Right kidney (tissue), 9 donors: ENCODE measurements at places on chromosomes 12 and 14.
A peak's percentile ranks its signal among the peaks of the same experiment; 100 is the strongest.

GRCh38 chr14:103803661-103804060, 43.7 kb downstream of the PPP1R13B start:
- no peak for DNase-seq

DNA sequence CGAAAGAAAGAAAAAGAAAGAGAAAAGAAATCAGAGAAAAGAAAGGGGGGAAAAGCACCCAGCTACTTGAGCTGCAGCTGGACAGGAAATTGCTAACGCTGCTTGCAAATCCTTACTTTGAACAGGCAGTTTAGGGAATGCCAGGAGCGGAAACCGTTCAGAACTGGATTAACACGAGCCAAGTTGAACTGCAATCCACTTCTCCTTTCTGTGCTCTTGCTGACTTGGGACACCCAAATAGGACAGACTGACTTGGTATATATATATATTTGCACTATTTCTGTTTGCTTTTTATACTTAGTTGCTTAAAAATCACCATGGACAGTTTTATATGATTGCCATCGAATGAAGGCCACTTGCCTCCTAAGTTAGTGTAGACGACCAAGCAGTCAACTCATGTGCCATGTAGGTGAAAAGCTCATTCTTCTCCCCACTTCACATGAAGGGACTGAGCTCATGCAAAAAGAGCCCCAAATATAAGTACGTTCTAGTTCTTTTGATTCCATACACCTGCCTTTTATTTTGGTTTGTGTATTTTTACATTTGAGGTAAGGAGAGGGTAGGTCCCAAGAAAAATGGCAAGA, 5.5 kb downstream of the DUSP6 start:
- DNase-seq = no peak

- no peak for DNase-seq
Measured at GRCh38 chr12:77163074-77164038, 98.0 kb upstream of the E2F7 start.

- no peak for DNase-seq
Measured at GRCh38 chr12:71300772-71301675, 138.6 kb upstream of the LGR5 start.

DNA sequence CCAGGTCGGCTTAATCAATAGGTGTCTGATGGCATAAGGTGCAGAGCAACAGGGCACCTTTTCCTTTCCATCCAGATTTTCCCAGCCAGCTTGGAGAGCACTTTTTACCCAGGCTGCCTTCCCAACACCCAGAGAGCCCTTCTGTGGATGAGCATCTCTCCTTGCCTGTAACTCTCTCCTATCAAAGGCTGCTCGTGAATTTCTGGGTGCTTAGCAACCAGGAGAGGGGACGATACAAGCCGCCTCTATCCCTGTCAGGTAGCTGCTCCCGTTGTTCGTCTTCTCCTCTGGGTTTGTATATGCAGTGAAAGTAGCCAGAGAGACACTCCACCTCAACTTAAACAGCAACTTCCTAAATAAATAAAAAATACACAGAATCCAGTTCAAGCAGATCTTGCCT, 124.2 kb downstream of the CACNA1C start:
- DNase-seq = no peak

DNA sequence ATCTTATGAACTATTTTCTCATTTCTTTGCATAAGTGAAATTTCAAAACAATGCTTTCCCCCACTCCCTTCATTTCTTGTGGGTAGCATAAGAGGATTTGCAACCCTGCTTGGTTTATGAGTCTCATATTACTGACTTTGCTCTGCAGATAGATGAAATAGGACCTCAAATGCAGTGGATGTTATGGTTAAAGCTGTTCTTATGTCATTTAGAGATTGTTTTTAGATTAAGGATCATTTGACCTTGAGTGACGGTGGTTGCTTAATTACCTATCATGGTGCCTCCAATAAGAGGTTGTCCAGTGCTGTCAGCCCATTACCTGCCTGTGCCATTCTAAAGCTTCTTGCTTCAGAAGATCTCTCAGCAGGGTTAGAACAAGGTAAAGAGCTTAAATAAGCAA, 351.4 kb upstream of the ATP2B1 start:
- DNase-seq = no peak

DNA sequence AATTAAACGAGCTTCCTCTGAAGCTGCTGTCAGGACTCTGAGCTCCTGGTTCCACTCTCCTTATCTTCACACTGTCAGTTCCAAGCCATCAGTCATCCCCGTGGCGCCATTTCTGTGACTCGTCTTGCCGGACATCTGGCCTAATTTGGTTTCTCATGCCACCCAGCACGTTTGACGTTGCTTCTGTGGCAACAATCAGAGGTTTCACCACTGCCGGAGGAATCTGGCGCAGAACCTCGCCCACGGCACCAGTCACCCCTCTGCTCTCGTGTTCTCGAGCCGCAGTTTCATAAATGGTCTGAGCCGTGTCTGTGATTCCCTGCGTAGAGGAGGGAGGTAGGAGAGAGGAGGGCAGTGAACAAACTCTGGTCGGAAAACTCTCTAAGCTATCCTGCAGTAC, 29.7 kb downstream of the BDKRB1 start:
- DNase-seq = no peak

GRCh38 chr14:22552827-22553076, 36.3 kb downstream of the DAD1 start:
- no peak for DNase-seq

GRCh38 chr14:90987140-90987539, 73.3 kb downstream of the RPS6KA5 start:
- no peak for DNase-seq

DNA sequence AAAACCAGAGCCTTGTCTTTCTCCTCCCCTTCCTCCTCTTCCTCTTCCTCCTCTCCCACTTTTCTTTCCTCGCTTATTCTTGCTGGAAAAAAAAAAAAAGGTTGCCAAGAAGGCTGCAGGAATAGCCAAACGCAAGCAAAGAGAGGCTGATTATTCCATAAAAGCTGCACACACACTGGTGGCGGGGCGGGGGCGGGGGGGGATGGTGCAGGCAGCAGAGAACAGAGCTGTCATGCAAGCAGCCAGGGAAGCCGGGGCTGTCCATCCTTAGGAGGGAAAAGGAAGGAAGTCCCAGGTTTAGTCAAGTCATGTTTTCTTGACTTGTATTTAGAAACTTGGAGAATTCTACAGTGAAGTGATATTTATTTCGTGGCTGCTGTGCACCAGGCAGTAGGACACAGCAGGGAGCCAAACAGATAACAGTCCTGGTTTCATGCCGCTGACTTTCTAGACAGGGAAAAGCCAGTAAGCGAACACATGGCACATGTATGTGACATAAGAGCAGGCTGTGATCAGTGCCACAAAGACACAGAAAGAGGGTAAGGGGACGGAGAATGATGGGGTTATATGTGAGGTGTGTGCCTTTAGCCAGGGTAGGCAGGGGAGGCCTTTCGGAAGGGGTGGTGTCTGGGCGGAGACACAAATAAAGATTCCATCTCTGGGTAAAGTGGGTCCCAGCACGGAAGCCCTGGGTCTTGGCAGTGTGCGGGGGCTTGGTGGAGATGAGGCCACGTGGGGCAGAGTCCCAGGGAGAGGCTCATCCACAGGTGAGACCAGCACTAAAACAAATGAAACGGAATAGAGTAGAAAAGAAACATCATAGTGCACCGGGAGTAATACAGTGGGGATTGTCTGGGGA, 56.6 kb upstream of the SCN8A start:
- DNase-seq = no peak

DNA sequence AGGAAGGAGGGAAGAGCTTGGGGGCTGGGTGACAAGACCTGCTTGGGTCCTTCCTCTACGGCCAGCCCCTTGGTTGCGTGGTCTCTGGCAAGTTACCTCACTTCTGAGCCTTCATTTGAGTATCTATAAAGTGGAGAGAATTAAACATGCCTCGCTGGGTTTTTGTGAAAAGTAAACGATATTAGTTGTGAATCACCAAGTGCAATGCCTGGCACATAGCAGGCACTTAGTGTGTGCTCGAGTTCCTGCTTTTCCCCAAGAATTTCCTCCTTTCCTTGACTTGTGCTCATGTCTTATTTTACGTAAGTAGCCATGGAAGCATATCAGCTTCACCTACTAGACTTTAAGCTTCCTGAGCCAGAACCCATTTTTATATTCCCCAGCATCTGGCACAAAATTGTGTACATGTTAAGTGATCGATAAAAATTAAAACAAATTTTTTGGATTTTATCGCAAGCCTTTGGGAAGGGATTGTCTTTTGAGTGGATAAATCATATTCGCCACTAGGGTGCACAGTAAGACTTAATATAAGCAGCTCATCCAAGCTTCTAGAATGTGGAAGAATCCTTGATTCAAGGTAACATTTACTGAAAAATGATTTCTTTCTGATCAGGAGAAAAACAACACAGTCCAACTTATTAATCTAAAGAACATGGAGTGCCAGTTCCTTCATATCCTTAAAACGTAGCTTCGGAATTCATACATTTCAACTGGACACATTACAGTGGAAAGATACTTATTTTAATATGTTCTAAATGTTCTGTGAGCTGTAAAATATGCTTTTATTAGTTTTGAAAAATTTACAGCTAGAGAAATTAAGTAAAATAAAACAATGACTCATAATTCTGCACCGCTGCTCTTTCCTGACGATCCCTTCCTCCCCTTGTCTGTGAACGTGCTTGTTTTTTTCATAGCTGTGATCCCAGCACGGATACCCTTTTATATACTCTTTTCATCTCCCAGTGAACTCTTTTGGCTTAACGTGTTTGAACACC, 62.0 kb downstream of the SLC25A47 start:
- no peak for DNase-seq

- DNase-seq = no peak
Measured at GRCh38 chr14:71913342-71913741, 18.9 kb upstream of the RGS6 start.

DNA sequence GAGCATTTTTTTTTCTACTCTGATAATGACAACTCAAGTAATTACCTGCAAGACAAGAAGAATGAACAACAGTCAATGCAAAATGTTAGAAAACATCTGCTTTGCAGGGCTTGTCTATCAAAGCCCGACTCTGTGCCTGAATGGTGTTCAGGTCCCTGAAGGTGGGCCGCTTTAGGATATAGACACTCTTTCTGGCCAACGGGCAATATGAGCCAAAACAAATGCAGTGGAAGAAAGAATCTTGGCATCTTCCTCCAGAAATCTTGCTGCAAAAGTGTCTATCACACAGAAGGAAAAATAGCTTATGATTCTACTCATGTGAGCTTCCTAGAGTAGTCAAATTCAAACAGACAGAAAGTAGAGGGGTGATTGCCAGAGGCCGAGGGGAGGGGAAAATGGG, 32.7 kb downstream of the FOS start:
- no peak for DNase-seq

DNA sequence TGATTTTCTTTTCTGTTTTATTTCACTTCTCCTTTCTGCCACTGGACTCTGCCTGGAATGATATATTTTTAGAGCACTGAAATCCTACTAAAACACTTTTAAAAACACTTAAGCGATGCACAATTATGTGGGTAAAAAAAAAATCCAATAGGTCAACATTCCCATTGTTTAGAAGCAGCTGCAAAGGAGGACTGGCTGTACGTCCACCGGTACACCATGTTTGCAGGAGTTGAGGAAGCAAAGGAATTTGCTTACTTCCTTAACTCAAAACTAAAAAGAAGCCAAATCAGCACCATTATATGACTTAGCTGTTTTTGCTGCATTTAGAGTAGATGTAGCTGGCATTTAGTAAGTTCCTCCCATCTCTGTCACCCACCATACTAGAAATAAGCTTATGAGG, 186.8 kb upstream of the TMTC1 start:
- no peak for DNase-seq

- no peak for DNase-seq
Measured at GRCh38 chr12:120971299-120972180, 6.8 kb upstream of the HNF1A start.

- no peak for DNase-seq
Measured at GRCh38 chr12:75974323-75975187, 57.0 kb downstream of the PHLDA1 start.

DNA sequence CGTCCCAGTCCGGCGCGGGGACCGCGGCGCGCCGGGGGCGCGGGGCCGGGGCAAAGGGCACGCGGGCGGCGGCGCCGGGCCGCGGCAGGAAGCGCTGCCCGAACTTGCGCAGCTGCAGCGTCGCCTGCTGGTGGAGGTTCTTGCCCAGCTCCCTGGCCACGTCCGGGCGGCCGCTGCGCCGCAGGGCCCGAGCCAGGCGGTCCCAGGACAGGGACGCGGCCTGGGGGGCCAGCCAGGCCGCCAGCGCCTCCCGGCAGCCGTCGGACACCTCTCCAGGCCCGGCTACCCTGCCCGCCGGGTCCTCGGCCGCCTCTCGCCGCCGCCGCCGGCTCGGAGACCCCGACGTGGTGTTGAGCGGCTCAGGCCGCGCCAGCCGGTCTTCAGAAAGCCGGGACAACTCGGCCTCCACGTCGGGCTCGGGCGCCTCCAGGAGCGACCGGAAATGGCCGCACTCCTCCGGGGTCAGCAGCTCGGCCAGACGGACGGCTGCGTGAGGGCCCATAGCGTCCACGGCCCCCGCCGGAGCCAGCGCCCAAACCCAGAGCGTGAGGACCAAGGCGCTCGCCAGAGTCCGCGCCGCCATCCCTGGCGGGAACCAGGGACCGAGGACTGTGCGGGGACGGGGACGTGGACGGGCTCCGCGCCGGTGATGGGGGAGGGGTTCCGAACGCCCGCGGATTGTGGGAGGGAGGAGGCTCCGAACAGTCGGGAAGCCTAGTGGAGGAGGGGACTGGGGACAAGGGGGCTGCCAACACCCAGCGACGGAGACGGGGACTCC, 34.0 kb downstream of the FIGNL2 start:
- peak; percentile 89 for DNase-seq

- DNase-seq = no peak
Measured at GRCh38 chr14:105152794-105153241, 15.8 kb downstream of the JAG2 start.

DNA sequence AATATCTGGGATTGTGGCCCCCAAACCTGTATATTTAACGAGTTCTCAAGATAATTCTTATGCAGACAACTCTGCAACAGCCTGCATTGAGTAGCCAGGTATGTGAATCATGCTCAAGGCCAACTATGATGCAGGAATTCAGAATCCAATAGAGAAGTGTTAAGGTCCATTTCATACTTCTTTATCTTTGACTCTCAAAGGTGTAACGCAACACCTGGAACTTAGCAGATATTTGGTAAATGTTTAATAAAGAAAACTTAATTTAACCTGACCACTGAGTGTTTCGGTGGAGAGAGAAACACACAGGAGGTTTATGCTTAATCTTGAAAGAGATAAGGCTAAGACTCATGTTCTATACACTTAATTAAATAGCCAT, 156.5 kb upstream of the PLEKHG7 start:
- DNase-seq = no peak

DNA sequence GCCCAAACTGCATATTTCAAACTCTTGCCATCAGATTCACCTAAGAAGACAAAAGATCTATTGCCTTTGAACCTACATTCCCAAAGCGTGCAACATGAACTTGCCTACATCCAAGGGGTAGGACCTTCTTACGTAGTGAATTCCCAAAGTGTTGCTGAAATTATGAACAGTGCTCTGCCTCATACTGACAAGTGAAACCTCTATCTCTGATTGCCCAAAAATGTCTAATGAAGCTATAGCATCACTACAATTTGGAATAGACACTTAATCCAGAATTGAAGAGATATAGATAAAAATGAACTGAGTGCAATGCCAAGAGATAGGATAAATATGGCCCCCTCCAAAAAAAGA, 31.1 kb downstream of the CLEC2D start:
- no peak for DNase-seq
